Thoracic aorta (tissue), 2 donors: ENCODE measurements at places on chromosomes 16 and 17.

GRCh38 chr16:86066811-86067210 is 167.8 kb downstream of the IRF8 start:
- H3K4me3 ChIP-seq = no peak overlapping the region
- no peak for DNase-seq
- no peaks in the 10 kb centered on the region for H3K36me3 ChIP-seq
- H3K4me1 ChIP-seq = no peaks in the 10 kb centered on the region
- H3K27me3 ChIP-seq = no peaks in the 10 kb centered on the region

DNA sequence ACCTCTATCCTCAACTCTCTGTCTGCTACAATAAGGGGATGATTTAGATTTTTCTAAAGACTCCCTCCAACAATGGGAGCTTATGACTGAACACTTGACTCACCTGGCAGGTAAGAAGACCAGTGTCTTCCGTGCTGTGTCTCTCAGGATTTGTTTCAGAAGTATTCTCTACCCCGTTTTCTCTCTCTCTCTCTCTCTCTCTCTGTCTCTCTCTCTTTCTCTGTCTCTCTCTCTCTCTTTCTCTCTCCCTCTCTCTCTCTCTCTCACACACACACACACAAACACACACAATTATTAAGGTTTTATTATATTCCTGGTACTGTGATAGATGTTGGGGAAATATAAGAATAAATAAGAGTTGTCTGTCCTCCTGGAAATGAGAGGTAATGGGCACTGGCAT is 263.9 kb downstream of the TOX3 start:
- H3K4me1 ChIP-seq = no peaks in the 10 kb centered on the region
- H3K36me3 ChIP-seq = no peaks in the 10 kb centered on the region
- H3K27me3 ChIP-seq = no peaks in the 10 kb centered on the region
- no peak overlapping the region for H3K27ac ChIP-seq

GRCh38 chr16:3554351-3554928 is 22.8 kb downstream of the NLRC3 start:
- no peak overlapping the region for H3K4me3 ChIP-seq
- DNase-seq = no peak
- no peaks in the 10 kb centered on the region for H3K4me1 ChIP-seq
- no peak overlapping the region for H3K27ac ChIP-seq
- no peaks in the 10 kb centered on the region for H3K27me3 ChIP-seq
- H3K36me3 ChIP-seq = no peaks in the 10 kb centered on the region

DNA sequence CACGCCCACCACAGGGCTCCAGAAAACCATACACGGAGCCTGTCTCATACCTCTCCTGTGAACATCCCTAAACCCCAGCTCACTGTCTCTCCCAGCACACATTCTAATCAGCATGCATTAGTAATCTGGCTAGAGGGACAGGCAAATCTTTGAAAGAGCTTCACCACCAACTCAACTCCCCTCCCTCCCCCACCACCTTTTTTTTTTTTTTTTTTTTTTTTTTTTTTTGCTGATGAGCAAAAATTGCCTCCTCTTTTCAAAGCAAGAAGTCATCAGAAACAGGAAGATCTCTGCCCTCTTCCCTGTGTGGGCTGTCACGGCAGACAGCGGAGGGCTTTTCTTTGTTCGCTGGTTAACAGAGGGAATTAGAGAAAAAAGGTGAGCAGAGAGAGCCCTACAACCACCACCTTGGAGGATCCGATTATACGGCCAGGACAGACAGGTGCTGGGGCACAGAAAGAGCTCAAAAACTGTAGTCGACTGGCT is 19.9 kb downstream of the GAS7 start:
- no peaks in the 10 kb centered on the region for H3K4me1 ChIP-seq
- no peak overlapping the region for H3K4me3 ChIP-seq
- no peaks in the 10 kb centered on the region for H3K27me3 ChIP-seq
- no peaks in the 10 kb centered on the region for H3K36me3 ChIP-seq

DNA sequence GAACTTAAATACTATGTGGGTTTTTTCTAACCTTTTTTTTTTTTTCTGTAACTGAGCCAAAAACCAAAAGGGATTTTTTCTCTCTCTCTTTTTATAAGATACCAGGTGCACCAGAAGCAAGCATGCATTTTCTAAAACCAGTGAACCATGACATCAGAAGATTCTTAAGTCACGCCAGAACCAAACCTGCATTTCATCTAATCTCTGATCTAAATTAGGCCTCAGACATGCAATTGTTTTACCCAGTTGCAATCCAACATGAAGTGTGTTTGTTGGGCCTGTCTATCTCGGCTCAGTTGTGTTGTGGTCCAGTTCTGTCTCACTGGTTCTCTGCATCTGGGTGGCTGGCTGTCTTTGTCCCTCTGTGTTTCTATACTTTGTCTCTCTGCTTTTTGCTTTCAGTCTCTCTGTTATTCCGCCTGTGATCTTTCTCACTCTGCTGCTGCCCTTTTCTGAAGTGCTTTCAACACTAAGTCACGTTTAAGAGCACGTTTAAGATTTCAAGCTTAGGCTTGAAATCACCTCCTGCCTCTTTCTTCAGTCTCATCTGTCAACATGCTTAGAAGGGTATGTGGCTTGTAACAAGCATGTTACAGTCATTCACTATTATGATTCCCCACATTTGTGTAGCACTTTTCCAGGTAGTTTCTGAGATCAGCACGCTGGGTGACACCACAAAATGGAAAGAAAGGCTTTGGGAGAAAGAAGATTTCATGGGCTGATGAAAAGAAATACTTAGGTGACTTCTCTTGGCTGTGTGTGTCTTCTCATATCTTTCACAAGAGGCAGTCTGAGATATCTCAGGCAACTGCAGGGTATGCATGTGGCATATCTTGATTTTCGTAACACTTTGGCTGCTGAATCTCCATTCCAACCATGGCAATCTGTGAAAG is 488.9 kb downstream of the SHISA9 start:
- DNase-seq = no peak
- no peaks in the 10 kb centered on the region for H3K36me3 ChIP-seq
- H3K4me1 ChIP-seq = no peaks in the 10 kb centered on the region
- no peak overlapping the region for H3K4me3 ChIP-seq

DNA sequence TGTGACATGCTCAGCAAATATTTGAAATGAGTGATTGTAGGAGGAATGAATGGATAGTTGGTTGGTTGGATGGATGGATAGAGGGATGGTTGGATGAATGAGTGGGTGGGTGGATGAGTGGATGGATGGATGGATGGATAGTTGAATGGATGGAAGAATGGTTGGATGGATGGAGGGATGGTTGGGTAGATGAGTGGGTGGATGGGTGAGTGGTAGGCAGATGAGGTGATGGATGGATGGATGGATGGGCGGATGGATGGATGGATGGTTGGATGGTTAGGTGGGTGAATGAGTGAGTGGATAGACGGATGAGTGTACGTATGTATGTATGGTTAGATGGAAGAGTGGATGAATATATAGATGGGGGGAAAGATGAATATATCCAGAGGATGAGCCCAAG is 137.7 kb downstream of the RBFOX1 start:
- no peaks in the 10 kb centered on the region for H3K27me3 ChIP-seq
- DNase-seq = no peak

DNA sequence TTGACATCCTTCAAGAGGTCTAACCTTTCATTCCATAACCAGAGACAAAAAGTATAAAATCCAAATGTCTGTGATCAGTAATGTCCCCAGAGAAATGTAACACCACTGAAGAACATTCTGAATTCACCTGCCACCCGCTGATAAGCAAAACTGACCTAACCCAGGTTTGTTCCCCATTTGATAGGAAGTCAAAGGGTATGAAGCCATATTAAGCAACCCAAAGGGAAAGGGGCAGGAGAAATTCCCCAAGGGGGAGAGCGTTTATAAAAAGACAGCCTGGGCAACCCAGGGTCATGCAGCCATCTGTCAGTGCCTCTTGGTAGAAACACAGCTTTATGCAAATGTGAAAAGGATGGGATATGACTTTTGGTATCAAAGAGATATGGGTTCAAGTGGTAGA is 30.7 kb upstream of the PIK3R6 start:
- H3K27me3 ChIP-seq = no peaks in the 10 kb centered on the region
- H3K4me3 ChIP-seq = no peak overlapping the region

DNA sequence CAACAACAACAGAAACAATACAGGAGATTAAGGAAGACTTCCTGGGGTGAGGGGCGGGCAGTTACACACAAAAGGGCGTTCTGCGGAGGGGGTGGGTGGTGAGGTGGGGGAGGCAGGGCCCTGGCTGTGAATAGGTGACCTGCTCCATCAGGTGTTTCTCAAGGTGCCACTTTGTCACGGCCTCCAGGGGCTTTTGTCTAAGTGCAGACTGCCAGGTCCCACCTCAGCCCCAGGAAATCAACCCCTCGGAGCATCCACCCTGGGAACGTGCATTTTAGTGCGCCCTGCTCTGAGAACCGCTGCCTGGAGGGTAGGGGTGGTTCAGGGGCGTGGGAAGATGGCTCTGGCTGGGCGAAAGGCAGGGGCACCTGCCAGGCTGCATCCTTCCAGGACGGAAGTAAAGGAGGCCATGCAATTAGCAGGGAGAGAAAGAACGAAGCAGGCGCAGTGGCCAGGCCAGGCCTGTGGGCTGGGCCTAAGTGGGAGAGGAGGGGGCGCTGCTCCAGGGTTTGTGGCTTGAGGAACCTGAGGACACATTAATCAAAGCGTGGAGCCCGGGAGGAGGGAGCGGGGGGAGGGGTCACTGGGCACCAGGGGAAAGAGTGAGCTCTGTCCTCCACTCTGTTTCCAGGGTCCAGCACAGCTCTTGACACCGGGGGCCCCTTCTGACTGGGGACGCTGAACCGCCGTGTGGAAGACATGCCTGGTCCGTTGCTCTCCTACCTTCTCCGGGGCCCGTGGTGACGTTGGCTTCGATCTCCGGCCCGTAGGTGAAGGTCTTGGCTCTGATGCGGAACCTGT is 49.4 kb upstream of the CDC42EP4 start:
- H3K36me3 ChIP-seq = no peaks in the 10 kb centered on the region
- H3K4me3 ChIP-seq = no peak overlapping the region
- H3K4me1 ChIP-seq = no peaks in the 10 kb centered on the region
- no peak for DNase-seq
